ENCODE measurements at places on chromosomes 4 and X.

GRCh38 chr4:13983189-13983790 is 355.8 kb upstream of the BOD1L1 start:
- no peak for DNase-seq

DNA sequence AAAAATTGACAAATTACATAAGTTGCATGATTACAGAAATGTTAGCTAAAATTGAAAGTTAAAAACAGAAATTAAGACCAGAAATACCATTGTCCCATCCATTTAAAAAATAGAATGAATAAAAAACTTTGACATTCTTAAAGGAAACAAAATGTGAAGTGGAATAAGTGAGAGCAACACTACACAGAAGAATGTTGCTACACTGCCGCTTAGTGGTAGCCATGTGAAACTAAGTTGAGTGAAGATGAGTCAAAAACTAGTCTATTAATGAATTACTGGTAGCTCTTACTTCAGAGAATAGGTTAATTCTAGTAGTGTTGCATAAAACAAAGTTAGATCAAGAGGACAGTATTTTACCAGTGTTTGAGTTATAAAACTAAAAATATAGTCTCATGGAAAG is 571.0 kb upstream of the KLHL4 start:
- DNase-seq: no peak

DNA sequence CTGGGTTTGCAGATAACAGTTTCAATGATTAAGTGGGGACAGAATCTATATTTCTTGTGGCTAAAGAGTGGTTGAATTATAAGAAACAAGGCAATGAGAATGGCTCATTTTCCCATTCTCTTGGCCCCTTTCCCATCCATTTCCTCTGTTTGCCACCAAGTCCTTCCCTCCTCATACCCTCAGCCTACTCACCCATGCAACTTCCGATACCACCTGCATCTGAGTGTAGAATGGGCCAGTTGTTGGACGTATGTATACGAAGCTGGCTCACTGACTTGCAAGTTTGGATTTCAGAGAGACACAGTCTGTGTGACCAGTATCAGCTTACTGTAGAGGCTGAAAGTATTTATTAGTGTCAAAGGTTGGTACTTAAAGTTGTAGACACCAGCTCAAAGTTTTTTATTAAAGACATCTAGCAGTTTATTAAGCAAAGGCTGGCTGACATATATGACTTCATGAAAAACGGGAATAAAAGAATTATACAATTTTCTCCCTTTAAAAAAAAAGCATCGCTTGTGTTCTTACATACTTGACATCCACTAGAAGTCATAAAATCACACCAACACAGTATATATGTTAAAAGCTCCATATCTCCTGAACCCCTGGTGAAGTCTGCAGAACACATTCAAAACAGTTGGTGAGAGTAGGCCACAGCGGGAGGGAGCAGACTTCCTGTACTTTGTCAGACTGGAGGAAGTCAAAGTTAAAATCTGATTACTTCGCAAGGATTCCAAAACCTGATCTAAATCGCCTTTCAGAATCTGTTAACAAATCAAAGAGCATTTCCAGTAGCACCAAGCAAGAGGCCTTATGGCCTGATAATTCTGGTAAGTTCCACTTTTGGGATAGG is 22.4 kb upstream of the STIM2 start:
- DNase-seq: no peak

DNA sequence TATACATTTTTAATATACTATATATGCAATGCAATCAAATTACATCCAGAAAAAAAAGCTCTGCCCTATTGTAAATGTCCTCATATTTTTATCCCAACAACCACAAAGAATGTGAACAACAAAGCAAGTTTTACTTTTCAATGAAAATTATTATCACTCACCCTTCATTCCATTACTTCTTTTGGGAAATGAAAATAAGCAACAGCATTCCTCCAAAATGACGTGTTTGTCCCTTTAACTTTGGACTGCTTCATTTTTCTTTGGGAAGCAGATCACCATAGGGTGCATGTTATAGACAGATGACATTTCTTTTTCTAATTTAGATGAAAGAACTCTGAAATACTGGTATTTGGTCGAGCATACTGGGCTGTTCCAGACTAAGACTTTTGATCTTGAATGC is 667.1 kb upstream of the BOD1L1 start:
- no peak for DNase-seq

GRCh38 chr4:134189480-134189879 is 12.1 kb downstream of the PABPC4L start:
- no peak for DNase-seq
